CD4-positive, alpha-beta T cell treated with Interleukin-2 at 100 ng/mL for 4 hours (primary cell): ENCODE measurements at places on chromosomes 6 and 20.

- no peak for DNase-seq
These were observed 22.3 kb upstream of the HLA-DQA2 start for GRCh38 chr6:32718879-32719278.

DNA sequence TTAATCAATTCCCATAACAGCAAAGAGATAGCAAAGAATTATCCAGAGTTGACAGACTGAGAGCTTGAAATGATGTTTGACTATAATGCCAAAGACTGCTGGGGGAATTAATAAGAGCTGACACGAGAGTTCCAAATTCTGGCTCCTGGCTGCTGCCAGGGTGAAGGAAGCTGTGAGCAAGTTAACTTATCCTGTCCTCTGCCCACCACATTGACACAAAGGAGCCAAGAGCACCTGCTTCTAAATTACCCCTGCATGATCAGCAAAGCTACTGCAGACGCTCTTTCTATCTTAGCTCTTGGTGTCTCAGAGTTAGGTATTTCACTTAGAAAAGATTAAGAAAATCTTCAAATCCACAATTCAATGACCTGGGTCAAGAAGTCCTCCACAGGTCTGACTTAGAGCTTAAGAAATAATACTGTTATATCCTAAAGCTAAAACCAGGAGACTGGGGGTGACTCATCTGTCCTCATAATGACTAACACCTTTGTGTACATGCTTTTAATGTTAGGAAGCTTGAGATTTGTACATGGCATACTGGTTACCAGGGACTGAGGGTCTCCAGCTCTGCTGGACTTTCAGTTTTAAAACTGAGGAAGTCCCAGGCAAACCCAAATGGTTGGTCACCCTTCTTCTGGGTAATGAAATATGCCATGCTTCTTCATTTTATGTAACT lies 13.2 kb upstream of the FRK start:
- no peak for DNase-seq

DNA sequence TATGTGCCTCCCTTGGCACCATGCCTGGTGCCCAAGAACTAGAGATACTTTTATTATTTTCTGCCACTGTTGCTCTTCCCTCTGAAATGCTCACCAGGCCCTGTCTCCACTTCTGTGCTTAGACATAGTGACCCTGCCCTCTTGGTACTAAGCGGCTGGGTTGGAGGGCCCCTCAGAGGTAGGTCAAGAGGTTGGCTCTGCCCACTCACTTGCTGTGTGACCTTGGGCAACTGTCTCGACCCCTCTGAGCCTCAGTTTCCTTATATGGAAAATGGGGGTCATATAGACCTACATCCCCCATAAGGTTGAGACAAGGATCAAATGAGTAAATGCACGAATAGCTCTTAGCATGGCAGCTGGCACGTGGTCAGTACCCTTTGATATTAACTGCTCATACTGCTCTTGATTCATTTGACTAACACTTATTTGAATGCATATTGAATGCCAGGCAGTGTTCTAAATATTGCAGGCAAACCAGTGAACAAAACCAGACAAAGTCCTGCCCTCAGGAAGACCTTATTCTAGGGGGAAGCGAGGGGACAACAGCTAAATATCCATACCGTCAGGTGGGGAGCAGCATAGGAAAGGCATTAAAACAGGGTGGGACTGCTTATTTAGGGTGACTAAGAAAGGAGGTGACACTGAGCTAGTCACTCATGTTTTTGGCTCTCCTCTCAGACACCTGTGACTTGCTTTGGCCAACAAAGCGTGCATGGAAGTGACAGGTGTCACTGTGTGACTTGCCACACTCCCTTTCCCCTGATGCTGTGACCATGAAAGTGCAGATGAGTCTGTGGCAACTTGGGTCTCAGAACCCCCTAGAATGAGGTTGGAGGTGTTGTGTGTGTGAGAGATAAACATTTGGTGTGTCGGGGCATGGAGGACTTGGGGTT lies 14.3 kb upstream of the SPO11 start:
- no peak for DNase-seq

GRCh38 chr6:106102967-106103727 lies 17.0 kb downstream of the PRDM1 start:
- DNase-seq: no peak

- no peak for DNase-seq
These were observed 40.4 kb downstream of the GNAS-AS1 start for GRCh38 chr20:58810116-58810878.

- DNase-seq: no peak
These were observed 20.0 kb upstream of the PXDC1 start for GRCh38 chr6:3771407-3772011.

DNA sequence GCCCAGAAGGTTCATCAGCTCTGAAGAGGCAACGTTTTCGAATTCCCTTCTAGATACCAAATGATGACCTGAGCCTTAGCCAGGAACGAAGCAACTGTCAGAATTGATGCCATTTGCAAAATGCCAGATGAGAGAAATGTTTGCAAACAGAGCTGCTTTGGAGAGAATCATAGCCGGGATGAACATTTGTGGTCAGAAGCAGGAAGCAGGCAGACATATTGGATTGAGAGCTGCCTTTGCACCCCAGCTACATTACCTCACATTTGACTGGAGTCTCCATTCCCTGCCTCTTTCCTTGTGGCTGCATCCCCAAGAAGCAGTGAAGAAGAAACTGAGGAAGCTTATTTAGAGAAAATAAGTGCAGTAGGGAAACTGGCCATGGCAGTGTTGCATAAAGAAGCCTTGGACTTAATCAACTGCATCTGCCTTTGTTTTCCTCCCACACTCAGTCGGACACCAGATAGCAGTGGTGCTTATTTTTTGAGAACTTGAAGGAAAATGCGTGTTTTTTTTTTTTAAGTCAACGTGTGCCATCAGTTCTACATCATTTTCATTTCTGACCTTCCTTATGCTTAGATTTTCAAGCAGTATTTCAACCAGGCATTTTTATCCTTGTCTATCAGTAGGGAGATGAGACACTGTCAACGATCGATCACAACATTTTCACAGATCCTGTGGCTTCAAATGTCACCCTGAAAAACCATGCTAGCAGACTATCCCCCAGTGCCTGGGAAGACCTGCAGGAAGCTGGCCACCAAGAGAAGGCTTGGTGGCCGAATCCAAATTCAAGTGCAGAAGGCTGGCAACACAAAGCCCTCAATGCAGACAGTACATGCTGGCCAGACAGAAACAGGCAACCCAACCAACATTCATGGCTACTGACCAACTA lies 541.2 kb upstream of the JARID2 start:
- DNase-seq: no peak

- DNase-seq: peak; percentile 24
These were observed 45.4 kb upstream of the NKX2-2 start for GRCh38 chr20:21559305-21559704.

DNA sequence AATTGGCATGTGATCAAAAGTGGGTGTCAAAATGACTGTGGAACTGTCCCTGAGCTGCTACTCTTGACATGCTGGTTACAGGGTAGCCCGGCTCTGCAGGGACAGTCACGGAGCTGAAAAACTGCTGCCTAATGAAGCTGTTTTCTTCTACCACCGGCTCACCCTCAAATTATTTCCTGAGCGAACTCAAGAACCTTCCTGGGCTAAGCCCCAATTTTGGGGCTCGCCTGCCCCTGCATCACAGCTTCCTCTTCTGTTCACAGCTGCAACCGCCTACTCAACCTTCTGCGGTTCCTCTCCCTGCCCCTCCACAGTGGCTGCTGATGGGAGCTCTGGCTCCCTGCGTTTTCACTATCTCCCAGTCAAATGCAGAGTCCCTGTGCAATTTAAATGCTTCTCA lies 110.8 kb upstream of the MLN start:
- DNase-seq: peak; percentile 53

GRCh38 chr6:109125504-109125903 lies 30.2 kb downstream of the CEP57L1 start:
- DNase-seq: no peak

GRCh38 chr6:122050242-122050755 lies 349.2 kb upstream of the HSF2 start:
- no peak for DNase-seq

- DNase-seq: peak; percentile 69
These were observed 2.6 kb downstream of the UBE2V1 start for GRCh38 chr20:50110141-50111047.

GRCh38 chr20:31676609-31676989 lies 38.9 kb downstream of the COX4I2 start:
- DNase-seq: no peak

GRCh38 chr20:53245574-53245973 lies 273.4 kb downstream of the TSHZ2 start:
- no peak for DNase-seq

DNA sequence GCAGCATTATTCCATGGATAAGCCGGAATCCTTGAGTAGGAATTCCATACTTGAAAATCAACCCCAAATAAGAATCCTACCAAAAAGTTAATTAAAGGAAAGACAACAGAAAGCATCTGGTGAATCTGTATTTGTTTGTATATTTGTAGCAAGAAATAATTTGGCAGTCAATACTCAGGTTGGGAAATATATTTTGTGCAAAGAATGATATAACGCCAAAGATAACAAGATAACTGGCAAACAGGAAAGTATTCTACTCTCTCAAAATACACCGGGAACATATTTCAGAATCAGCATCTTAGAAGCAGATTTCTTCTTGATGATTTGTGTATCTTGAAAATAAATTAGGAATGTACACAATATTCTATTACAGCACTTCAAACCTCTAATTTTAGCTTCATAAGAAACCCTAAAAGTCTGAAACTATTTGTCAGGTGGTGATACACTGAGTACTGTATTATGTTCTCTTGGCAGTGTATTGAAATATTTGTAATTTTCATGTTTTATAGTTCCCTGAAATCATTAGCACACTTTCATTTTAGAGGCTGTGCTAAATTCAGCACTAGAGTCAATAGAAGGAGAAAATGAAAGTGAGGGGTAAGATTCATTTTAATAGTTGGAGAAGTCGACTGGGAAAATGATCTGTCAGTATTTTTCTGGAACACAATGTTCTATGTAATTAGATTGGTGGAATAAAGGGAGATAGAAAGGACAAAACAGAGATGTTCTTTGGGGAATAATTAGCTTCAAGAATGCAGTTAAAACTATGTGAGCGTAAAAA lies 879.7 kb upstream of the GJE1 start:
- no peak for DNase-seq

DNA sequence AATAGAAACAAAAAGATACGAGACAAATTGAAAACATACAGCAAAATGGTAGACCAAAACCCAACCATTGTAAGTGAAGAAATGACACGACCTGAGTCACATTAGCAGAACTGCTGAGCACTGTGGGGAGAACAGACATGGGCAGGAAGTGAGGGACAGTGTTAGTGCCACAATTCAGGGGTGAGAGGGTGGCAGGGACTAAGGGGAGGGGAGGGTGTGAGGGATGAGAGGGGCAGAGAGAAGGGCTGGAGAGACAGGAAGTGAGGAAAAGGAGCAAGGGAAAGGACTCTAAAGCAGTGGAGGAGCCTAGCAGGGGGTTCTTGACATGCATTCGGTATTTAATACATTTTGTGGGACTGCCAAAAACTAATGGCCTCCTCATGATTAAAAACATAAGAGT lies 45.0 kb upstream of the TRIM26 start:
- peak; percentile 31 for DNase-seq

DNA sequence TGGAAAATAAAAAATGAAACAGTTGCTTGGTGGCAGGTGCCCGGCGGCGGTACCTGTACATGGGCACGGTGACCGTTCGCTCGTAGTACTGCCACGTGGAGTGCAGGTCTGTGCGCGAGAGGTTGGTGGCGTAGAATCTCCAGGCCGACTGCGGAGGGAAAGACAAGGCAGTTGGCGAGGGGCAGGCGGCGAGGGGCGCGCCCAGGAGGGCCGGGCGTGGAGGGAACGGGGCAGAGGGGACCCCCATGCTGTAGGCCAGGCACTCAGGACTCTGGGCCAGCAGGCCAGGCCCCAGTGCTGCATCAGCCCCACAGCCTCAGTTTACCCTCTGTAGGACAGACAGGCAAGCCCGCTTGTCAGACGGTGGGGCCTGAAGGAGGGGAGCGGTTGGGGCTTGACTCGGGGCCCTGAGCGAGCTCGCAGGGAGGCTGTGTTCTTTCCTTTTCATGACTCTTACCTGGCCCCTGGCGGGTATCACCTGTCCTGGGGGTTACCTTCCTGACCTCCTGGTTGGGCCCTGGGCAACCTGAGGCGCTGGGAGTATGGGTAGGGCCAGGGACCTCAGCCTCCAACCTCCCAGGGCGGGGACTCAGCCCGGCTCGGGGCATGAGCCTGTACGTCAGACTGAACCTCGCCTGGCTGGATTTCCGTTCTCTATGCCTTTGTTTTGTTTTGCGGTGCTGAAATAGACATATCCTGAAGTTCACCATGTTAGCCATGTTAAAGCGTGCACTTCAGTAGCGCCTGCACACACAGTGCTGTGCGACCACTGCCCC lies 38.5 kb downstream of the KCNQ2 start:
- no peak for DNase-seq

DNA sequence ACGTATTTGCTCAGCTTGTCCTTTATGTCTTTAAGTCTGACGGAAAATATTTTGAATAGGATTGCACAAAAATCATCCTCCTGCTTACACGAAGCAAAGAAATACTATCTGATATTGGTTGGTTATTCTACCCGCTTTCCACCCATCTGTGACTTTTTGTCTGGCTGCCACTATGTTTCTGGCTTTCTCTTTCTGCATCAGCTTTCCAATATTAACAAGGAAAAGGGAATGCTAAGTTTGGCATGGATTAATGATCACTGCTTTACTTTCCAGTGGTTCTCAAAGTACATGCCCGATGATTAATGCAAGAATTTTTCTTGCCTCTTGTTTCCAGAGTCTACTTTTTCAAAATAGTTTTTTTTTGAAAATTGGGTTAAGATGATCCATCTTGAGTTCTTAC lies 57.0 kb downstream of the RNF144B start:
- DNase-seq: no peak

GRCh38 chr6:109252261-109253041 lies 129.8 kb downstream of the CD164 start:
- no peak for DNase-seq

DNA sequence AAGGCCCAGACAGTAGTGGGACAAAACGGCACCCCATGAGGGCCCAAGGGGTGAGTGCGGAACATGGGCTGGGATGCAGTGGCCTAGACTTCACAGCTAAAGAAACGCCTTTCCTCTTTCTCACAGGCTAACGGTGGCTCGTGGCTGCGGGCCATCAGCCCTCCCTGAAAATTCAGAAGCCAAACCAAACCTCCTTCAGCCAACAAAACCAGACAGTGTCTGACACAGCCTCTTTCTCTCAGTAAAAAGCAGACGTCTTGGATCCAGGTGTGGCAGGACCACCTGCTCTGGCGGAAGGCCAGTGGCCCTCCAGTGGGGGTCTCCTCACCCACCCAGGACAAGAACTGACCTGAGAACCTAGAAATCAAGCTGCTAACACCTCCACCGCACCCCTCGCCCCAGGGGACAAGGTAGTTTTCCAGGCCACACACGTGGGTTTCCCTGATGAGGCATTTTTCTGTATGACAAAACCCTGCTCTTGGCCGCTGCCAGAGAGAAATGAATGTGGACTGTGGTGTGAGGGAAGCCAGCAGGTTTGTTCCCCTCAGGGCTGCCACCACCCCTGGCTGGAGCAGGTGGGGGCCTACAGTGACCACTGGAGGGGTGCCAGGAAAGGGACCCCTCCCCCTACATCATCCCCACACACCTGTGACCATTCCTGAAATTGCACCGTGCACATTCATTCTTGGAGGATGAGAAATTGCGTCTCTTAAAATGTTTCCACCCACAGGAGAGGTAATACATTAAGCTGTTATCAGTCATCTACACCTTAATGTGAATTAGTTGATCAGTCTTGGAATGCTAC lies 76.8 kb upstream of the PIM1 start:
- DNase-seq: no peak

- DNase-seq: no peak
These were observed 26.1 kb upstream of the ADTRP start for GRCh38 chr6:11804701-11805100.
